ENCODE measurements at places on chromosomes 4 and X.

GRCh38 chr4:138775890-138776289 is 239.7 kb upstream of the NOCT start:
- DNase-seq, result peak; percentile 56

DNA sequence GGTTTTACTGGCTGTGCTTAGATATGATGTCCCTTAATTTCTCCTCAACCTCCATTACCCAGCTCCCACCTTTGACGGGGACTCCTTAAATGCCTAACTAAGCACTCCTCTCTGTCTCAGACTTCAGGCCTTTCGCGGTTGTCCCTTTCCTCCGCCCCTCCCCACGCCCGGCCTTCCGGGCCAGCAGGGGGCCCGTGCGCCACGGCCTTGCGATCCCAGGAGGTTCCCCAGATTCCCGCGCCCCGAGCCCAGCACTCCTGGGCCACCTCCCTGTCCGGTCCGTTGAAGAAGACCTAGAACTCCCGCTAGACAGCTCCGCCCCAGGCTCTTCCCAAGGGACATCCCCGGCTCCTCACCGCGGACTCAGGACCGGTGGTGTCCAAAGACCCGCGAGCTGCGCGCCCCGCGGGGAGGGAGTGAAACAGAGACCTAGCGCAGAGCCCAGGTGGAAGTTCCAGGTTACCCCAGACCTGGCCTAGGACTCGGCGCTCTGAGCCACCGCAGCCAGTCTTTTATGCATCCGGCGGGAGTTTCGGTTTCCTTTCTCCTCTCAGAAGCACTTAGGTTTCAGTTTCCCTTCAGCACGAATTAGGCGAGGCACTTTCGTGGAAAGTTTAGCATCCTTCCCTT is at the start of gene DDX60:
TSS of gene DDX60 (minus strand) at position 487 of the 630 bp plus-strand sequence. CDS start 7,493 bp downstream, outside the sequence.
- peak; percentile 91 for DNase-seq

DNA sequence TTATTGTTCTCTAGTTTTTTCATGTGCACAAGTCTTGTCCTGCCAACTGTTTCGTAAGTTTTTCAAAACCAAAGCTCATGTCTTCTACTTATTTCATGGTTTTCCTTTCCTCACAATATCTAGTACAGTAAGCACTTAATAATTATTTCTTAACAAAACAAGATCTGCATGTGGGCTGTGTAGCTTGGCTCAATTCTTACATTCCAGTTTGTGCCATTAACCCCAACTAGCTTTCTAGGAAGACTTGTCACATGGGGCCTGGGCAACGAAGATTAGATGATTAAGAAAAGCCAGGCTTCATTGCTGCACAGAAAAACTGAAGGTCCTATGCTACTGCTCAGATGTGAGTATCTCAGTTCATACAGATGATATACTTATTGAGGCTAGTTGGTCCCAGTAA is 155.3 kb upstream of the TEX13A start:
- no peak for DNase-seq

DNA sequence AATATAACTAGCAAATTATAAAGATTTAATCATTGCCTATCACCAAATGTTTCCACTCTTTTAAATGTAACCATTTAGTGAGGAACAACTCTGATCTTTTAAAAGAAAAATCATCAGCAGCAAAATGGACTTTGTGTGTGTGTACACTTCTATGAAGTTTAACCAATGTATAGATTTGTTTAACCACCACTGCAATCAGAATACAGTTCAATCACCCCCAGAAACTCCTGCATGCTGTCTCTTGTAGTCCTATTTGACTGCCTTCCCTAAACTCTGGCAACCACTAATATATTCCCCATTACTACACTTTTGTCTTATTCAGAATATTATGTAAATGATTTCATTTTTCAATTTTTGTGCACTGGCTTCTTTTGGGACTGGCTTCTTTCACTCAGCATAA is 1.7 kb upstream of the TCEAL8 start:
- DNase-seq, result no peak

GRCh38 chr4:28730304-28730703 is 1869.7 kb downstream of the STIM2 start:
- DNase-seq, result no peak

DNA sequence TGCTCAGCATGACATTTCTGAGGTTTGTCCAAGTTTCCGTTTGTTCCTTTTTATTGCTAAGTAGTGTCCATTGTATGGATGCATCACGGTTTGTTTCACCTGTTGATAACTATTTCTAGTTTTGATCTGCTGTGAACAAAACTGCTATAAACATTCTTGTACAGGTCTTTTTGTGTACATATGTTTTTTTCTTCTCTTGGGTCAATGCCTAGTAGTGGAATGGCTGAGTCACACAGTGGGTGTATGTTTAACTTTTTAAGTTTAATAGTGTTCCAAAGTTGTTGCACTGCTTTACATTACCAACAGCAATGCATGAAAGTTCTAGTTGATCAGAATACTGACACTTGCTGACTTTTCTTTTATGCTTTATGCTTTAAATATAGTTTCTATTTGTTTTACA is 76.7 kb downstream of the MAOB start:
- peak; percentile 12 for DNase-seq

- DNase-seq, result no peak
These were observed 105.8 kb upstream of the WDR44 start for GRCh38 chrX:118239913-118240698.

- DNase-seq, result no peak
These were observed 9.7 kb downstream of the BMPR1B start for GRCh38 chr4:94767446-94767845.

DNA sequence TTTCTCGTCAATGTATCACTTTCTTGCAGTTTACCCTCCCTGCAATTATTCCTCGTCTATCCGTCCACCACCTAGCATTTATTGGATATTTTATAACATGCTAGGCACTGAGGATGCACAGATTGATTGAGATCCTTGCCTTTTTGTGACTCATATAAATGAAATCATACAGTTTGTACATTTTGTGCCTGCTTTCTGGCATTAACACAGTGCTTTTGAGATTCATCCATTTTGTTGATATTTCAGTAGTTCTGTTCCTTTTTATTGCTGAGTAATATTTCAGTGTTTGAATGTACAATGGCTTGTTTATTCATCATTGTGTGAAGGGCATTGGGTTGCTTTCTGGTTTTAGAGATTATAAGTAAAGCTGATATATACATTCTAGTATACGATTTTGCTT is 841 bp downstream of the TBC1D19 start:
- peak; percentile 56 for DNase-seq

- DNase-seq, result peak; percentile 92
These were observed 84.0 kb downstream of the WWC2 start for GRCh38 chr4:183182873-183183725.

GRCh38 chrX:151631822-151632221 is 63.4 kb upstream of the PRRG3 start:
- no peak for DNase-seq

DNA sequence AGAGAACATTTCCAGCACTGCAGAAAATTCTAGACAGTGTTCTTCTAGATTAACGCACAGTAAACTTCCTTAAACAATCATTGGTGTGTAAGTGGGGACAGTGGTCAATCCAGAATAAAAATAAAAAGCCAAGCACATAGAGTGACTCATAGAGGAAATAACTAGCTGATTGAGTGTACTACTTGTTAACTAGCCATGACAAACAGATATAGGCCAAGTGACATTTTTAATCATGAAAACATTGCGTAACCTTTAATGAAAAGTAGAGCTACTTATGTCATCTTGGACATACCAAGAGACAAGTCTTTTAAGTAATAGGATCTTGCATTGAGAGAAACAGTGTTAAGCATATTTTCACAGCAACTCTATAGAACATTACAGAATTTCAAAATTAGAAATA is 233.9 kb upstream of the MAB21L2 start:
- peak; percentile 60 for DNase-seq

GRCh38 chr4:93777081-93777460 is 51.5 kb upstream of the ATOH1 start:
- DNase-seq, result no peak

DNA sequence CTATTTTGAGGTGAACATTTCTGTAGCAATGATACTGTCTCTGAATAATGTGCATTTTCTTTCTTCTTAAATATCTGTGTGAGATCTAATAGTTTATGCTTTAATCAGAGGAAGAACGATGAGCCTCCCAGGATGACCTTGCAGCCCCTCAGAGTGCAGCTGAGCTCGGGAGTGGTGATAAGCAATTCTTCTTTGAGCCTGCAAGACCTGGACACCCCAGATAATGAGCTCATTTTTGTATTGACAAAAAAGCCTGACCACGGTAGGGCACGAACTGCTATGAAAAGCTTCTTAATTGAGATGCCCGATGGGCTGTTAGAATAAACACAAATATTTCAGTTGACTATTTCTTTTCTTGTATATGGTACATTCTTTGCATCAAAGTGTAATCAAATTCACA is 105.0 kb upstream of the ANXA3 start:
- no peak for DNase-seq

DNA sequence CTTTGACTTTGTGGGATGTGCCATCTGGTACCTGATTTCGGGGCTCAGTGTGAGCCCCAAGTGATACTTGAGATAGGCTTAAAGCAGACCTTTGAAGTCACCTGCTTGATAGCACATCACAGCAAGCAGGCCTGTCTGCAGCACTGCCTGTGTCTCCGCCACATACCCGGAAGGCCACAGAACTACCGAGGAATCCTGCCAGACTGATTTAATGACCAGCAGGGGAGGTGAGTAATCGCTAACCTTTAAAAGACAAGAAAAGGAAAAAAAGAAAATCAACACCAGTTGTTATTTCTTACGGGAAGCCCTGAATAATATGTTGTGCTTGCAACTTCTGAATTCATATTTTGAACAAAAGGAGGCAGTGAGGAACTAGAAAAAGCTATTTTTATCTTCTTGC is 6.8 kb downstream of the PTCHD1 start:
- DNase-seq, result no peak
